ENCODE measurements at places on chromosomes 6 and 20.

- DNase-seq: no peak
Observed at GRCh38 chr20:48124960-48125359, 339.7 kb upstream of the SULF2 start.

- no peak for DNase-seq
Observed at GRCh38 chr6:105995391-105995865, 90.7 kb upstream of the PRDM1 start.

DNA sequence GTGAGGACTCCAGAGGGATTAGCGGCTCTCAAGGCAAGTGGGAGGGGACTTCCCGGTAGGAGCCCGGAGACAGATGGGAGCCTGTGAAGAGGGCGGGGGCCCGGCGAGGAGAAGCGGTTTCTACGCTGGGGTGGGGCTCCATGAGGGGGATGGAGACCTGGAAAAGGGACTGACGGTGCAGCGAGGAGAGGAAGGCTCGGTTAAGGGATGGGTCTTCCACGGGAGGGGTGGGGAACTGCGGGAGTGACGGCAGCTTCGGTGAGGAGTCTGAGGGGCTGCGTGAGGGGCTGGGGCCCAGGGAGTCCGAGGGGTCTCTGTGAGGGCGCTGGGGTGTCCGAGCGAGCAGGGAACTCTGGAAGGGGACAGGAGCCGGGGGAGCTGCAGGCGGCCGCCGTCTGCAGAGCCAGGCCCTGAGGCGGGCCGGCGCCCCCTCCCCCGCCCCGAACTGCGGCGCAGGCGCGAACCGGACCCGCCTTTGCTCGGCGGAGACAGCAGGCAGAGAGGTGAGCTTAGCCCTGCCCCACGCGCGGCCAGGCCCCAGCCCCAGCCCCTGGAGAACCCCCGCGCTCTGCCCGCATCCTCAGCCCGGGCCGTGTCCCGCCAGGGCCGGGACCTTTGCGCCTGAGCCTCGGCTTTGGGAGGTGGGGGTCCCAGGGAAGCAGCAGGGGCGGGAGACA lies at the start of gene NRSN2:
NRSN2 (plus strand) TSS at position 472 of the 677 bp plus-strand sequence. CDS start 2,533 bp downstream, outside the sequence.
- DNase-seq: peak; percentile 57

DNA sequence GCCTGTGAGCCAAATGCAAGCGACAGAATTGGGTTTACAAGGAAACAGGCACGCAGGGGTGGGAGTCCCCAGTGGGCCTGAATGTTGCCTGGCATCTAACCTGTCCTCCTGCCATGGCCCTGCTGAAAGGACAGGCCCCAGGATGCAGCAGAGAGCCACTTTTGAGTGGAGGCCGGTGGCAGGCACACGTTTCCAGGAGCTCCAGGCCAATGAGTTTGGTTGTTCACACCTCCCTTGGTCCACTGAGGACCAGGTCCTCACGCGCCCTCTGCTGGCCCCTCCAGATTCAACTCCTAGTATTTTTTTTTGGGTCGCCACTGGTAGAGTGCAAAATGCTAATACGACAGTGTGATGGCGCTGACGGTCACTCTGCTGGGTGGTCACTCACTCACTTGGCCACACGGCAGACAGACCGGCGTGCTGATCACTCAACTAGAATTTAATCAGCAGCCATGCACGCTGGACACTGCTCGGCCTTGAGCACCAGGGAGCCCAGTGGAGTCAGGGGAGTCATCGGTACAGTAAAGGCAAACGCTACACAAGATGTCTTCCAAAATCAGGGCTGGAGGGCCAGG lies 81.7 kb upstream of the NFATC2 start:
- DNase-seq: peak; percentile 82

DNA sequence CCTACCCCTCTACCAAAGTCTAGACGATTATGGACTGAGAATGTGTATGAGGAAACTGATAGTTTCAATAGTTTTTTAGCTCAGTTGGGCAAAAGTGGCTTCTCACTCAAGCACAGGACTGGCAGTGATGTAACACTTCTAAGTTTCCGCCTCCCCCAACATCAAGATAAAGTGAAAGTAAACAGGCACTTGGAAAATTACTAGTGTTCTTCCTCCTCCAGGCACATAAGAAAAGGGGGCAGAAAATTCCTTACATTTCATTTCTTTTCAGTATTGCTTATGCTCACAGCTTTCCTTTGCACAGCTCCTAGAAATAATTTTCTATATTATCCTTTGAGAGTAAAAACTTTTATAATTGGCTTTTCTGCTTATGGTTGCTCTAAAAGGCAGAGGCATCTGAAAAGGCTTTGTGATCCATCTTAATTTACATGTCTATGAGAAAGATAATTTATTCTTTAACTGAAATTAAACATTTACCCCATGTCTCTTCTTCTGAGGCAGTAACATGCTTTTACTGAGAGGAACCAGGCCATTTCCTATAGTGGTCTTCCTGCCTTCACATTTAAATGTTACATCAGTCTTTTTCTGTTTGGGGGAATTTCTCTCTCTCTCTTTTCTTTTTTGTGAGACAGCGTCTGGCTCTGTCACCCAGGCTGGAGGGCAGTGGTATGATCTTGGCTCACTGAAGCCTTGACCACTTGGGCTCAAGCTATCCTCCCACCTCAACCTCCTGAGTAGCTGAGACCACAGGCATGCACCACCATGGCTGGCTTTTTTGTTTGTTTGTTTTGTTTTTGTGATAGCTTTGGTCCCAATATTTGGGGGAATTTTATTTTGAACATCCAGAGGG lies 65.0 kb upstream of the EEF1A1 start:
- DNase-seq: peak; percentile 92

GRCh38 chr20:13092111-13092510 lies 83.3 kb downstream of the SPTLC3 start:
- DNase-seq: peak; percentile 22

All from hematopoietic multipotent progenitor cell treated with erythropoietin and hydrocortisone succinate and interleukin-3 and kit ligand, for 4 days (in vitro differentiated cells).